ENCODE measurements at places on chromosomes 2 and 18.

DNA sequence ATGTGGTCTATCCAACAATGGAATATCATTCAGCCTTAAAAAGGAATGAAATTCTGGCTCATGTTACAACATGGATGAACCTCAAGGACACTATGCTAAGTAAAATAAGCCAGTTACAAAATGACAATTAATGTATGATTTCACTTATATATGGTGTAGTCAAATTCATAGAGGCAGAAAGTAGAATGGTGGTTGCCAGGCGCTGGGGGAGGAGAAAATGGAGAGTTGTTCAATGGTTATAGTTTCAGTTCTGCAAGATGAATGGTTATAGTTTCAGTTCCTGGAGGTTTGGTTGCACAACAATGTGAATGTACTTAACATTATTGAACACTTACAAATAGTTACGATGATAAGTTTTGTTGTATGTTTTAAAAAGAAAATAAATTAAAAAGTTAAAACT, 79.2 kb upstream of the IL1R2 start:
- H3K27ac ChIP-seq: no peak overlapping the region
- H3K36me3 ChIP-seq: no peaks in the 10 kb centered on the region
- H3K4me3 ChIP-seq: no peak overlapping the region

DNA sequence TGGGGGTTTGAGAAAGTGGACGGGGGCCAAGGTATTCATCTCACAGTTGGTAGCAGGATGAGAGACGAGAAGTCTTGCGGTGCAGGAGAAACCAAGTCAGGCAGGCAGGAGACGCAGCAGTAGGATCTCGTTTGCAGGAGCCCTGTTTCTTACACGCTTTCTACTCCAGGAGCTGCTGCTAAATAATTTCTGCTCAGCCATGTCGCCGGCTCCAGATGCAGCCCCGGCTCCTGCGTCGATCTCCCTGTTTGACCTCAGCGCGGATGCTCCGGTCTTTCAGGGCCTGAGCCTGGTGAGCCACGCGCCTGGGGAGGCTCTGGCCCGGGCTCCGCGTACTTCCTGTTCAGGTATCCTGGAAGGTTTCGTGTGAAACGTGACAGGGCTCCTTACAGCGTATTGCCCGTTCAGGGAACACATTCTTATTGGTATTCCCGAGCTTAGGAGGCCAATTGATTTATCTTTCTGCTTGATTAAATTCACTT, 494 bp downstream of the ANKZF1 start:
- peaks cover 12% of the 10 kb centered on the region for H3K4me1 ChIP-seq
- H3K4me3 ChIP-seq: peak overlapping the region; percentile 83
- H3K27me3 ChIP-seq: no peaks in the 10 kb centered on the region
- DNase-seq: peak; percentile 67

DNA sequence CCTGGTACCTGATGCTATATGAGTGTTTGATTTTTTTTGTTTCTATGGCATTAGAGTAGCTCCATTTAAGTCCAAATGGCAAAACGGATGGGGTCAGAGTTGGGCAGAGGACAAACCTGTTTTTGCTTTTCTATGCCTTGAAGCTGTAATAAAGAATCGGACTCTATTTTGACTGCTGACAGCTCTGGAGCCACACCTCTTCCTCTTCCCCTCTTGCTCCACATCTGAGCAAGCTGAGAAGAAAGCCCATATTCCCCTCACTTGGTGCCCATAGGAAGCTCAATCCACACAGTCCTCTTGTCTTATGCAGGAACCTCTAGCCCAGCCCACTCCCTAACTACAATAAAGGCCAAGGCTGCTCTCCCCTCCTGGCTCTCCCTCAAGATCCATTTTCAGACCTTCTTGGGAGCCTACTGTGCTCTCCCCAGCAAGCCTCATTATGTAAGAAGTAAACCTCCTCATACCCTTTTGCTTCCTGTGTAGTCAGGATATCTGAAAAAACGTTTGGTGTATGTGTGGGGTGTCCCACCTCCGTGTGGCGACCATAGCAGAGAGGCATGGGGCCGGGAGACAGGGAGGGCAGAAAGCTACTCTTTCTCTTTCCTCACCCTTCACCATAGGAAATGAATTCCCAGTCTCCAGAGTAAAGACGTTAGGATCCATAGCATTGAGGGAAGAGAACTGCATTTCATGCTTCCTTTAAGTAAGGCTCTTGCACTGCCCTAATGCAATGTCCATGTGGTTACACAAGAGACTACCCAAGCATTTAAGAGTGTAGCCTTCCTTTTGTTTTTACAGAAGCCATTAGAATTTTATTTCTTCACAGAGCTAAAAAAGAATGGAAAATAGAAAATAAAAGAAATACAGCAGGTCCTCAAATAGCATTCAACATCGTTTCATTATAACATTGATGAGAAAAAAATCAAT, 41.9 kb upstream of the RAPGEF4 start:
- DNase-seq: no peak
- H3K36me3 ChIP-seq: no peaks in the 10 kb centered on the region
- H3K27me3 ChIP-seq: no peaks in the 10 kb centered on the region
- H3K4me3 ChIP-seq: no peak overlapping the region
- H3K4me1 ChIP-seq: peaks cover 7% of the 10 kb centered on the region

GRCh38 chr2:18896125-18896764, 306.9 kb upstream of the NT5C1B start:
- H3K27me3 ChIP-seq: no peaks in the 10 kb centered on the region
- no peak overlapping the region for H3K4me3 ChIP-seq
- no peak for DNase-seq
- no peaks in the 10 kb centered on the region for H3K36me3 ChIP-seq
- peaks cover 1% of the 10 kb centered on the region for H3K4me1 ChIP-seq

GRCh38 chr2:54439582-54439981, 16.5 kb upstream of the SPTBN1 start:
- no peak for DNase-seq
- H3K27ac ChIP-seq: no peak overlapping the region
- no peaks in the 10 kb centered on the region for H3K4me1 ChIP-seq
- H3K36me3 ChIP-seq: no peaks in the 10 kb centered on the region
- H3K27me3 ChIP-seq: no peaks in the 10 kb centered on the region

DNA sequence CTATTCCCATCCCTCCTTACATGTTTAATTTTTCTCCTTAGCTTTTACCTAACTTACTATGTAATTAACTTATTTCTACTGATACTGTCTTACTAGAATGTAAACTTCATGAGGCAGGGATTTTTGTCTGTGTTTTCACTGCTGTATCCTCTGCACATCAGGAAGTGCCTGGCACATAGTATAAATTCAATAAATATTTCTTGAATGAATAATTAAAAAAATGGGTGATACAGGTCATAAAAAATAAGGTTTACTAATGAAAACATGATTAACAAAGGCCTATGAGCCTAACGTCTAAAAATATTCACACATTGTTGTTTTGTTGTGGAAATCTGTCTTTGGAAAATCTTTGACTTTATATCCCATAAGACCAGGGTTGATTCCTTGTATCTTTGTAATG, 4.5 kb downstream of the RBKS start:
- H3K4me3 ChIP-seq: no peak overlapping the region
- no peak for DNase-seq
- H3K27me3 ChIP-seq: no peaks in the 10 kb centered on the region
- peak overlapping the region; percentile 45 for H3K27ac ChIP-seq
- H3K36me3 ChIP-seq: no peaks in the 10 kb centered on the region
- peaks cover 7% of the 10 kb centered on the region for H3K4me1 ChIP-seq

DNA sequence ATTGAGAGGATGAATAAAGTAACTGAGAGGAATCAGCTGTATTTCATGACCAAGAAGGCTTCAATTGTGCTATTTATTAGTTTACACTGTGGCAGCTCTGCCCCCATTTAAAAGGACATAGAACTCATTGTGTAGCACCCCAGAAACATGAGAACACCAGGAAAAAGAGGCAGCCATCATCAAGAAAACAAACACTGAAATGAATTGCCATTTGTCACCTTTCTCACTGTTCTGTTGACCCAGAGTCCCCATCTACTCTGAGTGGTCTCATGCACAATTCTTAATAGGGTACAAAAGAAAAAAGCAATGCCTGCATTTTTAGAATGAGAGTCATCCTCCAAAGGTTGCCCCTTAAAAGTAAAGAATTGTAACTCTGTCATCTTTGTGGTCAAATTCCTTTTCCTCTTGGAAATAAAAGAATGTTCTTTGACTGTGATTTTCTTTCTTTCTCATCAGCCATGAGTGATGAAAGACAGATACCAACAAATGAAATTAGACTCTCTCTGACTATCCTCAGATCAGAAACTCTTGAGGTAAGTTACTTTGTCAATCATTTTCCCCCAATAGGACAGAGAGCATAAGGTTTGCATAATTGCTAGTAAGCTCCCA, 1941.9 kb upstream of the PIK3C3 start:
- H3K4me1 ChIP-seq: no peaks in the 10 kb centered on the region
- H3K36me3 ChIP-seq: no peaks in the 10 kb centered on the region
- H3K27ac ChIP-seq: no peak overlapping the region
- H3K4me3 ChIP-seq: no peak overlapping the region

- H3K27me3 ChIP-seq: no peaks in the 10 kb centered on the region
- H3K36me3 ChIP-seq: no peaks in the 10 kb centered on the region
- no peak for DNase-seq
Observed at GRCh38 chr2:240196716-240197461, 56.4 kb upstream of the OTOS start.

GRCh38 chr2:233990261-233990798, 60.2 kb upstream of the SPP2 start:
- H3K4me3 ChIP-seq: no peak overlapping the region
- H3K27ac ChIP-seq: no peak overlapping the region
- no peaks in the 10 kb centered on the region for H3K27me3 ChIP-seq

- H3K27me3 ChIP-seq: peaks cover 62% of the 10 kb centered on the region
- H3K27ac ChIP-seq: peak overlapping the region; percentile 55
- peak; percentile 12 for DNase-seq
- no peaks in the 10 kb centered on the region for H3K36me3 ChIP-seq
- H3K4me1 ChIP-seq: peaks cover 25% of the 10 kb centered on the region
- H3K4me3 ChIP-seq: no peak overlapping the region
Observed at GRCh38 chr2:10493634-10494281, 45.6 kb upstream of the ODC1 start.

GRCh38 chr2:217953011-217953481, 49.7 kb downstream of the TNS1 start:
- peaks cover 3% of the 10 kb centered on the region for H3K27me3 ChIP-seq
- no peak overlapping the region for H3K4me3 ChIP-seq
- no peak overlapping the region for H3K27ac ChIP-seq
- no peak for DNase-seq
- H3K4me1 ChIP-seq: peaks cover 20% of the 10 kb centered on the region

GRCh38 chr2:113258471-113259147, 20.1 kb downstream of the PAX8 start:
- DNase-seq: no peak
- no peak overlapping the region for H3K27ac ChIP-seq
- peaks cover 10% of the 10 kb centered on the region for H3K4me1 ChIP-seq
- no peak overlapping the region for H3K4me3 ChIP-seq
- no peaks in the 10 kb centered on the region for H3K27me3 ChIP-seq
- H3K36me3 ChIP-seq: peaks cover 70% of the 10 kb centered on the region

DNA sequence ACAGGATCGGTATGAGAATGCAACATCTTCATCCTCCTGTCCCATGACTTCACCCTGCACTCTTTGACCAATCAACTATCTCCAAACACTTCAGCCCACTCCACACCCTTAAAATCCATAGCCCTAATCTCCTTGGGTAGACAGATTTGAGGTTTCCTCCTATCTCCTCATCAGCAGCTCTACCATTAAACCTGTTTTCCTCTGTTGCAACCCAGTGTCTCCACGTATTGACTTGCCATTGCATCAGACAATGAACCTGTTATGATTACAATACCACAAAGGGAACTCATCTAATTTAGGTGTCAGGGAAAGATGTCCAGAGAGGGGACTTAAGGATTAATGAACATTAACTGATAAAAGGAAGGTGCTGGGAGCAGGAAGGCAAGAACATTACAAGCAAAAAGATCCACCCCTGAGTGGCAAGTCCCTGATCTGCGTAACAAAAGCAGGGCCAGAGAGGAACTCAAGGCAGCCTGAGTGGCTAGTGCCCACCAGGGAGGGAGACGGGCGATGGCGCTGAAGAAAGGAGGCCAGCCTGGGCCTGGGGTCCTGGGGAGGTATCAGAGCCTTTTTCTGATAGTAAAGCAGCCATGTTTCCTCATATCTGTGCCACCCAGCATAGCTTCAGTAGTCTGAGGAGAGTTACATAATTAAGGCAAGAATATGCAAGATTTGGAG, 44.6 kb downstream of the AKAIN1 start:
- no peaks in the 10 kb centered on the region for H3K4me1 ChIP-seq
- no peak overlapping the region for H3K4me3 ChIP-seq
- no peaks in the 10 kb centered on the region for H3K27me3 ChIP-seq
- H3K36me3 ChIP-seq: no peaks in the 10 kb centered on the region

- no peaks in the 10 kb centered on the region for H3K36me3 ChIP-seq
- H3K27ac ChIP-seq: no peak overlapping the region
- H3K4me1 ChIP-seq: peaks cover 20% of the 10 kb centered on the region
- H3K27me3 ChIP-seq: no peaks in the 10 kb centered on the region
Observed at GRCh38 chr2:174775571-174775980, 11.3 kb upstream of the CHRNA1 start.

DNA sequence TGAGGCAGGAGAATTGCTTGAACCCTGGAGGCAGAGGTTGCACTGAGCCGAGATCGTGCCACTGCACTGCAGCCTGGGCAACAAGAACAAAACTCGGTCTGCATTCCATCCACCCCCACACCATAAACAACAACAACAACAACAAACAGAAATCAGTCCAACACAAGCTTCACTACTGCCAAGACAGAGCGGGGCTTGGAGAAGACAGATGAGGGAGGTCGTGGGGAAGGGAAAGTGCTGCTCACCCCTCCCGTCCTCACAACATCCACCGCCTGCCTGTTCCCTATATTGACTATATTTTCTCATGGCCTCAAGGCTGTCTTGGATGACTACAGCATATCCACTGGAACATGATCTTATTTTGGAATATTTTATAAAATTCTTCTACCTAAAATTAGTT, 137.6 kb upstream of the TTC39C start:
- DNase-seq: no peak
- no peak overlapping the region for H3K4me3 ChIP-seq
- H3K27ac ChIP-seq: no peak overlapping the region
- peaks cover 4% of the 10 kb centered on the region for H3K4me1 ChIP-seq
- H3K27me3 ChIP-seq: no peaks in the 10 kb centered on the region
- H3K36me3 ChIP-seq: peaks cover 44% of the 10 kb centered on the region

- no peak overlapping the region for H3K4me3 ChIP-seq
- no peaks in the 10 kb centered on the region for H3K27me3 ChIP-seq
- H3K27ac ChIP-seq: no peak overlapping the region
- H3K36me3 ChIP-seq: no peaks in the 10 kb centered on the region
- no peaks in the 10 kb centered on the region for H3K4me1 ChIP-seq
Observed at GRCh38 chr2:139162456-139162855, 382.3 kb upstream of the NXPH2 start.

DNA sequence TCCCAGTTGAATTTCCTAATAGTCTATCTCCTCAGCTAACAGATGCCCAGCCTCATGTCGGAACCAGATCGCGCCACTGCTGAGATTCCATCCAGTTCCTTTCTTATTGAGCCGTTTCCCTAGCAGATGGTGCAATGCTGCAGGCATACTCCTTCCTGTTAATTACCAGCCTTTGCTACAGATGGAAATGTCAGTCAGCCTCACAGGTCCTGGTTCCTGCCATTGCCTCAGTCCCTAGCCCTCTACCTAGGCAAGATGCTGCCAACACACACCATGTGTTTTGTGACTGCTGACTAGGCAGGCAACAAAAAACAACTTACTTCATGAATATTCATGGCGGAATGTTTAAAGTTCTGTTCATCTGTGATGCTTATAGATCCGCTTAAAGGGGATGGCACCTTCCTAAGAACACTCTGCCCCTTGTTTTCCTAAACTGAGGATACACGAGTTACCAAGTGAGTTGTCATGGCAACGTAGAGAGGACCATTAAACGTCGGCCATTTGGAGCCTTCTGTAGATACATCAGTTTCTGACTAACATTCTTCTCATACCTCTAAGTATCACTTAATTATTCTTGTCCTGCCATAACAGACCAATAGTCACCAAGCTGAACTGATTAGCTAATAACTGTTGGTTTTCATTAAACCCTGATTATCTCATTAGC, 749.5 kb downstream of the RNF144A start:
- no peaks in the 10 kb centered on the region for H3K4me1 ChIP-seq
- no peak for DNase-seq
- no peak overlapping the region for H3K4me3 ChIP-seq
- H3K27me3 ChIP-seq: no peaks in the 10 kb centered on the region

Measured in mesenchymal stem cell (in vitro differentiated cells and primary cell).